ENCODE measurements at places on chromosomes 6 and 20. TPM values are rescaled to one million over a fixed set of nuclear protein-coding genes. Genes with fewer than 3 reads are reported as not detected.

PRR18 gene
- 0.35 TPM for polyA plus RNA-seq

CTNNBL1 gene
- polyA plus RNA-seq, result 51.1 TPM

BTN1A1 gene
- polyA plus RNA-seq, result 0.28 TPM

COL12A1 gene
- 82.5 TPM for polyA plus RNA-seq

TBX18 gene
- polyA plus RNA-seq, result 8.7 TPM

NHSL1 gene
- polyA plus RNA-seq, result 11.6 TPM

SEL1L2 gene
- not detected for polyA plus RNA-seq

PI3 gene
- not detected for polyA plus RNA-seq

DNA sequence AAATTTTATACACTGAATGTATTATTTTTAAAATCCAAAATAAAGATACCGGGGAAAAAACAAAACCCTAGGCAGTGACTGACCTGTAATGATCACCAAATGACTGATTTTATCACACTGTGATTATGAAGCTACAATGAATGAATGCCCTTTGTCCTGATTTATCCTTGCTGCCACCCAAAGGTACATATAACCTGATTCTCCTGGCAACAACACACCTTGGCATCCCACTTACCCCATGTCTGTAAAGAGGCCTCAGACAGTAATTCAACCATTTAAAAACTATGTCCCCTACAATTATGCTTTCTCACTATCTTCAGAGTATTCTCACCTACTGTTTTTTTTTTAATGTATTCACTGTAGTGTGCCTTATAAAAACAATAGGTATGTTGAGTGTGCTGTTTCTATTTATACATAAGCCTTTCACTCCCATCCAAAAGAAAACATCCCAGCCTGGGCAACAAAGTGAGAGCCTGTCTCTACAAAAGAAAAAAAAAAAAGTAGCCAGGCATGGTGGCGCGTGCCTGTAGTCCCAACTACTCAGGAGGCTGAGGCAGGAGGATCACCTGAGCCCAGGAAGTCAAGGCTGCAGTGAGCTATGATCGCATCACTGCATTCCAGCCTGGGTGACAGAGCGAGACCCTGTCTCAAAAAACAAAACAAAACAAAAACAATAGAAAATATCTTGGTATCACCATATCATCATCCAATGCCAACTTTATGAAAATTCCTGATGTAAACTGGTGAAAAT lies 21.7 kb downstream of the B4GALT5 start:
- no peak for DNase-seq

DNA sequence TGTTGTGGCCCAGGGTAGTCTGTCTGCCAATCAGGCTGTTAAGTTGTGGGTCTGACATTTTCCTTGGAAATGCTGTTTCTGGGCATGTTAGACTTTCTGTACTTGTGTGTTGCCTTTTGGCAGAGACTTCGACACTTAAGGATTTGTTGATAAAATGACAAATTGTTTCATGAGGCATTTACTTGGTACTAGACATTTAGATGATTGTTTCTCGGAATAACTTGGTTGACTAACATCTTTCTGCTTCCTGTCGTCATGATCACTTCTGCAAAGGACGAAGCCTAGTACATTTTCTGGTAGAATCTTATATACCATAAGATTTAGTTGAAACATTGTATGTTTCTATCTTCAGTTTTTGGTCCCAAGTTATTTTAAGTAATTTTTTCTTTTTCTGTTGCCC lies 34.1 kb downstream of the UTRN start:
- DNase-seq, result no peak

- DNase-seq, result no peak
Measured at GRCh38 chr6:16697437-16698161, 63.7 kb downstream of the ATXN1 start.

- no peak for DNase-seq
Measured at GRCh38 chr6:127069659-127070279, 48.7 kb upstream of the RSPO3 start.

DNA sequence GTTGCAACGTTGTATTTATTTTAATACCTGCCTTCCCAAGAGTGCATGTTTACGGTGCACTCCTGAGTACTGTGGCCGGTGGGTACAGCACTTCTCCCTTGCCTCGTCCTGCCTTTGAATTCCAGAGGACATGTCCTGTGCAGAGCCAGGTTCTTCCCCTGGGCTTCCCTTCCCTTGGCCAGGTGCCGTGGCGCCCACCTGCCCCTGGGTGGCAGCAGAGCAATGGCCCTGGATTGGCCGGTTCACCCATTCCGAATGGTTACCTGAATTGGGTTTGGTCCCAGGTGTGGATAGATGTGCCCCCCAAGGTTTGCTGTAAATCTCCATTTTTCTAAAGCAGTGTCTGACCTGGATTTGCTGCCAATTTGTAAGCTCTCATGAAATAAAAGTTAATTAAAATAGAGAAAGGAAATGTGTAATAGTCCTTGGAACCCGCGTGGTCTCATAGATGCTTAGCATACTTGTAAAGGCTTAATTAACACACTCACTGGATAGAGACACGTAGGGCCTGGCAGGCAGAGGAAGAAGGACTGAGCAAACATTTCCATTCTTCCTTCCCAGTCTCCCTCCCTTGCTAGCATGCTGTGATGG lies 40.6 kb downstream of the DTD1 start:
- no peak for DNase-seq

GRCh38 chr20:53678990-53679596 lies 85.5 kb upstream of the ZNF217 start:
- DNase-seq, result no peak

GRCh38 chr20:17960927-17961586 lies 7.5 kb downstream of the SNX5 start:
- DNase-seq, result no peak

- DNase-seq, result no peak
Measured at GRCh38 chr20:59580146-59580946, 24.0 kb upstream of the PHACTR3 start.

GRCh38 chr20:31926493-31926892 lies 25.4 kb downstream of the PDRG1 start:
- DNase-seq, result no peak

DNA sequence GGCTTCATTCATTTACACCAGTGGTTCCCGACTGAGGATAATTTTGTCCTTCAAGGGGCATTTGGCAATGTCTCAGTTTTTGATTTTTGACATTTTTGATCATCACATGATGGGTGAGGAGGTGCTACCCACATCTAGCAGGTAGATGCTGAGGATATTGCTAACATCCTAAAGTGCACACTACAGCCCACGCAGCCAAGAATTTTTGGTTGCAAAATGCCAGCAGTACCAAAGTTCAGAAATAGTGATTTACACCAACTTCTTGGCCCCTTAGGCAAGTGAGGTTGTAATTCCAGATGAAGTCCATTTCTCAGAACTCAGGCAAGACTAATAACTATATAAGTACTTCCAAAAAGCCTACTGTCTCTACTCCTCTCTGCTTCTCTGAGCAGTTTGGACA lies 80.1 kb upstream of the TSHZ2 start:
- DNase-seq, result no peak

- peak; percentile 14 for DNase-seq
Measured at GRCh38 chr20:461254-462198, 807 bp downstream of the TBC1D20 start.

DNA sequence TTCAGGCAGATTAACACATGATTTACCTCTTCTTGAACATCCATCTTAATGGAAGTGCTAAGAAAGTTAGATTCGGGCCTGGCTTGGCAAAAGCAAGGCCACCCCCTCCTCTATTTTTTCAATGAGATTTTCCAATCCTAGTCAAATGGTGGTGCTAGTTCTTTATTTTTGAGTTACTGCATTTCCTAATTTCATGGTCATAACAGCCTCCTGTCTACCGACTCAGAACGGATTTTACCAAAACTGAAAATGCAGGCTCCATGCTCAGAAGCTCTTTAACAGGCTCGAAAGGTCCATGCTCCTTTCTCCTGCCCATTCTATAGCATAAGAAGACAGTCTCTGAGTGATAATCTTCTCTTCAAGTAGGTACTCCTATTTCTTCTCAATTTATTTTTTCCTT lies 117.2 kb upstream of the ESR1 start:
- no peak for DNase-seq

DNA sequence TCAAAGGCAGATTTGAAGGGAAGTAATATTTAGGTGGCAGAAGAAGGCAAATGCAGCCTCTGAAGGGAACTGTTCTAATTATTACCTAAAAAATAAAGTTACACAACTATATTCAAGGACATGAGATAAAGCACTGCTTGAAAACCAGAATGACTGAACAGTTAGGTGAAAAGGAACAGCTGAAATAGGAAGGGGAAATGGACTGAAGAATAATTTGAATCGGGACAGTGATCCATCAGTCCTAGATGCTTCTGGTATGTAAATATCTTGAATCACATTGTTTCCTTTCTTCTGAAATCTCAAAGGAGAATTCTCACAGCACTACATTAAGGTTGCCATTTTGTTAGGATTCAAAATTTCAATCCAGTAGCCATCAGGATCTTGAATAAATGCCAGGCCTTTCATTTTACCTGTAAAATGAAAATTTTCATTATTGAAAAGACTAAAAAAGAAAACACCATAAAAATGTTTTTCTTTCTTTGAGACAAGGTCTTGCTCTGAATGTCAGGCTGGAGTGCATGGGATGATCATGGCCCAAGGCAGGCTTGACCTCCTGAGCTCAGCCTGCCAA lies 25.9 kb downstream of the GLO1 start:
- DNase-seq, result no peak

DNA sequence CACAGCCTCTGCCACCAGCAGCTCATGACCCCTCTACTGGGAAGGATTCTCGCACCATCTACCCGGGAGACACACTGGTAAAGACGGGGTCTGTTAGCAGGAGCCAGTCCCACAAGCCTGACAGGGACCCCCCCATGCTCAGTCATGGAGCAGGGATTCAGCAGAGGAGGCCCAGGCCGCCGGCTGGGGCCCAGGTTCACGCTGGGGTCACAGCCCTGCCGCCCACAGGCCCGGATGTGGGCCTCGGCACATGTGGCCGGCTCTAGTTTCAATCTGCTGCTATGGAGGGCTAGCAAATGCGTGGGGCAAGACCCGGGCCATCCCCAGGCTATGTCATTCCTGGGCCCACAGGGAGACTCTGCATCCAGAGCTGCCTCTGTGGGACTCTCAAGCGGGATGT lies 25.1 kb downstream of the PXDC1 start:
- DNase-seq, result no peak

GRCh38 chr6:152176268-152176667 lies 368.8 kb downstream of the ESR1 start:
- no peak for DNase-seq

GRCh38 chr6:31042806-31043205 lies 32.5 kb downstream of the MUC22 start:
- no peak for DNase-seq
